ENCODE measurements at places on chromosomes 2 and 18. TPM values are rescaled to one million over a fixed set of nuclear protein-coding genes. Genes with fewer than 3 reads are reported as not detected.

Gene LINC00305
- not detected for total RNA-seq

GRCh38 chr2:16663121-16663905, 2.3 kb downstream of the CYRIA start:
- no peak for DNase-seq

Gene HES6
- 7.1 TPM for total RNA-seq

- no peak for DNase-seq
Observed at GRCh38 chr2:182668671-182669070, 47.4 kb upstream of the DNAJC10 start.

GRCh38 chr18:65942854-65943253, 192.0 kb downstream of the CDH7 start:
- DNase-seq, result no peak

GRCh38 chr2:239321596-239322415, 79.0 kb downstream of the HDAC4 start:
- DNase-seq, result peak; percentile 56

Data from activated naive CD8-positive, alpha-beta T cell treated with anti-CD3 and anti-CD28 coated beads, Interleukin-2, amount 10 ng/mL, durations not matched to agents 7 days and 5 days (primary cell).